Stimulated activated CD8-positive, alpha-beta memory T cell treated with anti-CD3 and anti-CD28 coated beads, Interleukin-7, amount 100 ng/mL, for 48 hours (primary cell): ENCODE measurements at places on chromosomes 2 and 18.

DNA sequence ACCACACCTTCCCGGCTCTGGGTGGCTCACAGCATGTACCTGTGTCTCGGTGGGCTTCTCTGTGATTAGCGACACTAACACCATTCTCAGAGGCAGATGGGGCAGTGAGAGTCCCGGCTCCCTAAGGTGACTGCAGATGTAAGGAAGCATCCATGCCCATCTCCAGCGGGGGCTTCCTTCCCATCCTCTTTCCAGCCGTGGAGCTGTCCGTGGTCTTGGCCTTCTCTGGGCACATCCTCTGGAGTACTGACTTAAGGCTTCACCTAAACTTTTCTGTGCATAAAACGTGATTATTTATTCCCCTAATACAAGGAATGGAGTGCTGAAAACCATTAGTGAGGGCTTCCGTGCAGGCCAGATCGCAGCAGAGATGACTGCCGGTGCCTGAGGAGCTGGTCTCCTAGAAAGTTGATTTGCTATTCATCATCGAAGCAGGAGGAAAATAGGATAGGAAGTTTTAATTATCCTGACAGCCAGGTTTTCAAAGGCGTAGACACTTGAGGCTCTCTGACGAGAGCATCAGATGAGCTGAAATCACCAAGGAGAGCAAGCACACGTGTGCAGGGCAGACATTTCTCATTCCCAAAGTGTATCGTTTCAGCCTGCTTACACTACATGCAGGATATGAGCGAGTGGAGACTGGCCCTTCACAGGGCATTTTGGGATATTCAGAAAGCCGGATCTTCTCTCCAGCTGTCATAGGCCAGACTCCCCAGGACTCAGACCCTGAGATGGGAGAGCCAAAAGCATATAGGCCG lies 186.1 kb upstream of the SALL3 start:
- DNase-seq: no peak

- no peak for DNase-seq
These were observed 2184.6 kb upstream of the PIK3C3 start for GRCh38 chr18:39770399-39770798.

DNA sequence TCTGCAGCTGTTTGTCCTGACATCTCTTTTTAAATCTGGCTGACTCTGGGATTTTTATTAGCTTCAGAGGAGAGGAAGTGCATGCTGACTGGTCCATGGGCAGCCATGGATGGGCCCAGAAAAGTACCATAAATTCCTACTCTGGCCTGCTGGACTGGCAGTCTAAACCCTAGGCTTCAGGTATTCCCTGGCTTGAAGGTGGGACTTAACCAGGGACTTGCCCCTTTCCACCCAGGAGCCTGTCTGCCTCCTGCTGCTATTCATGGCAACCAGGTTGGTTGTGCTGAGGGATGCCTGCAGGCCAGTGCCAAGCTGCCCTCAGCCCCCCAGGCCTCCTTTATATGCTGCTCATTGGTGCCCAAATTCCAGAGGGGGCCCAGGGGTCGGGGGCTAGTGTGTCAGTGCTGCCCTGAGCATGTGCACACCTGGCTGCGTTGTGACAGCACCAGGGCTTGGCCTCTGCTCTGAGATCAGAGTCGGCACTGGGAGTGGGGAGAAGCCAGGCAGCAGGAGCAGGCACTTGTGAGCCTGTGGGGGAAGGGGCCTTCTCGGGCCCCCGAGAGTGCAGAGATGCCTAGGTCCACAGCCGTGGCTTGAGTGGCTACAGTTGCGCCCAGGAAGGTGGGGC lies 195.7 kb upstream of the TFPI start:
- no peak for DNase-seq

DNA sequence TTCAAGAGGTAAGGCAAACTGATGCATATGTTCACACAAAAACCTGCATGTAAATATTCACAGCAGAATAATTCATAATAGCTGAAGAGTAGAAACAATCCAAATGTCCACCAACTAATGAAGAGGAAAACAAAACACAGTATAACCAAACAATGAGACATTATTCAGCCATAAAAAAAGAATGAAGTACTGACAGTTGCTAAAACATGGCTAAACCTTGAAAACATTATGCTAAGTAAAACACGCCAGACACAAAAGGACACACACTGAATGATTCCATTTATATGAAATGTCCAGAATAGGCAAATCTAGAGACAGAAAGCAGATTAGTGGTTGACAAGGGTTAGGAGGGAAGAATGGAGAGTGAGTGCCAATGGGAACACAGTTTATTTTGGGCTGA lies 86.9 kb downstream of the SESTD1 start:
- DNase-seq: no peak

GRCh38 chr2:195343942-195344530 lies 313.0 kb upstream of the SLC39A10 start:
- no peak for DNase-seq

DNA sequence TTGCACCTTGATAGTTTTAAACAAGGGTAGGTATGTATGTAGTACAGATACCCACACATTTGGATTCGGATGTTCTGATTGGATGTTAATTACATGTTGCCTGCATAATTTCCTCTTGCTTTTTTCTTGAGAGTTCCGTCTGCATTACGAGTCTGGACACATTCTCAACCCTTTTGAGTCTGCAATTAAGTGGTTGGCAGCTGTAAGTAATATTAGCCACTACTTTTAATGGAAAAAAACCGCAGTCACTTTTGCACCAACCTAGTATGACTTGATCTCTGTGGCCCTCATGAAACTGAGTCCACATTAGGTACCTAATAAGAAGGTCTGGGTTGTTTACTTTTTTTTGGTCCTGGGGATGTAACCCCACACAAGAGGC lies 217.3 kb downstream of the VAPA start:
- no peak for DNase-seq

DNA sequence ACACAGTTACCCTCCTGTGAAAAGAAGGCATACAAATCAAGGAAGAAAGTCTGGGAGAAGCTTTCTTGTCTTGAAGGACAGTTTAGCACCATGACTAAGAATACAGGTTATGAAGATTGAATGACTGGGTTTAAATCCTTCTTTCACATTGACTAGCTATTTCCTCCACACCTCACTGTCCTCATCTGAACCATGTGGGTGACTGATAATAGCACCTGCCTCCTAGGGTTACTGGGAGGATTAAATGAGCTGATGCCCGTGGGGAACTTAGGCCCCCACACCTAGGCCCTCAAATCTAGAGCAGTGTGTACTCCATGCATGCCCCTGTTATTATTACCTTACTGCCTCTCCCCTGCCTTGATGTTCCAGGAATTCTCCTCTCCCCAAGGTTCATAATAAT lies 202.9 kb downstream of the FBXO15 start:
- DNase-seq: no peak

DNA sequence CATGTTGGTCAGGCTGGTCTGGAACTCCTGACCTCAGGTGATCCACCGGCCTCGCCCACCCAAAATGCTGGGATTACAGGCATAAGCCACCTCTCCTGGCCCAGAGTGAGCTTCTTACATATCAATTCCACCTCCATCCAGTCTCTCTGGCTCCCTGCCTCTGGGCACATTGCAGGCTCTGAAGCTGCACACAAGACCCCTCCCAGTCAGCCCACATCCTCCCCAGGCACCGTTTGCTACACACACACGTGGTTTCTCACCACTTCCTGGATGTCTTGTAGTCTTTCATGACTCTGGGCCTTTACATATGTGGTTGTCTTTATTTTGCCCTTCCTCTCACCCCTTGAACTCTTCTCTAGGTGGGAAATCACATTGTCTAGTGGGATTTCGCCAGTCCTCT lies 64.0 kb upstream of the CABLES1 start:
- peak; percentile 55 for DNase-seq
